Right lung (tissue), 10 donors: ENCODE measurements at places on chromosomes 12 and 14. TPM values are rescaled to one million over a fixed set of nuclear protein-coding genes. Genes with fewer than 3 reads are reported as not detected.

The FAIM2 gene
- polyA plus RNA-seq, result 0.17 TPM

The PTGER2 gene
- 3.9 TPM for polyA plus RNA-seq

The GCN1 gene
- polyA plus RNA-seq, result 40.0 TPM

The CCDC198 gene
- polyA plus RNA-seq, result 66.1 TPM

The FSCB gene
- not detected for polyA plus RNA-seq

The KLRC4 gene
- 0.85 TPM for polyA plus RNA-seq

The LUM gene
- polyA plus RNA-seq, result 747 TPM

The KRT73 gene
- polyA plus RNA-seq, result 0.17 TPM
